K562 (cell line): ENCODE measurements at places on chromosomes 11 and 22.

GRCh38 chr11:48122246-48122645, 94.4 kb upstream of the OR4B1 start:
- H3K27me3 ChIP-seq, result no peaks in the 10 kb centered on the region
- H3K36me3 ChIP-seq, result peaks cover 4% of the 10 kb centered on the region; the same call in 1 of the 3 replicates
- peaks cover 4% of the 10 kb centered on the region; the same call in 1 of the 2 replicates for H3K4me1 ChIP-seq
- H3K4me3 ChIP-seq, result no peak overlapping the region
- H3K27ac ChIP-seq, result no peak overlapping the region

DNA sequence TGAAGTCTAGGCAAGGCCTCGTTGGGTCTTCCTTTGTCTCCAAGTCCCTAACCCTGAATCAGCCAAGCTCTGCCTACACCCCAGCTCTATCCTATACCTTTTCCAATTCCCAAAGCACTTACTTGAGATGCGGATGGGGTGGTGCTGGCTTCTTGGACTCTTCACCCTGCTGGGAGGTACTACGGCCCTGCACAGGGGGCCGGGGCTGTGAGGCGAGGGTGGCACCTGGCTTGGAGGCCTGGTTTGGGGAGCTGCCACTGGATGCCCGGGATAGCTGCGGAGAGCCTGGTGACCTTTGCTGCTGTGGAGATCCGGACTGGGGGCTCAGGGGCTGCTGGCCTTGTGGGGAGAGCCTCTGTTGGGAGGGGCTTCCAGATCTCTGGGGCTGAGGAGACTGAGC, 43.3 kb downstream of the FBXO7 start:
- H3K27ac ChIP-seq, result no peak overlapping the region
- H3K36me3 ChIP-seq, result no peaks in the 10 kb centered on the region
- no peak overlapping the region for H3K4me3 ChIP-seq
- no peaks in the 10 kb centered on the region for H3K4me1 ChIP-seq

- H3K27ac ChIP-seq, result no peak overlapping the region
- no peak for DNase-seq
- no peaks in the 10 kb centered on the region for H3K36me3 ChIP-seq
Observed at GRCh38 chr11:83132191-83132590, 24.7 kb upstream of the PCF11 start.

DNA sequence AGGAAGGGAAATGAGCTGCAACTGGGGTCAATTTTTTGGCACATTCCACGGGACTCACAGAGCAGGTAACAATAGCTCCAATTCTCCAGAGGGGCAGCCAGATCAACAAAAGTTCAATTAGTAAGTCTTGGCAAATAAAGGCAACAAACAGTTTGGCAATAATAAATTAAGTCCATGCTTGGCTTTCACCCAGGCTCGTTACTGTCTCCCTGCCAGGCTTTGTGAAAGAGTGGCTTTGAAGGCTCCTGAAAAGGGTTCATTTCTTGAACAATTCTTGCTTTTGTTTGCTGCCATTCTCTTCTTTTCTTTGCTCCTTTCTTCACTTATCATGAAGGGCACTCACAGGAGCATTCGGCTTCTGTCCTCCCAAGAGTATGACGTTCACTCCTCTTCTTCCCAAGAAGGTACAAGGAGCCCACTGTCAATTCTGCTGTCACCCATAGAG, 123.3 kb downstream of the APIP start:
- no peak for DNase-seq
- no peak overlapping the region for H3K4me3 ChIP-seq
- no peaks in the 10 kb centered on the region; the same call in 1 of the 3 replicates for H3K4me1 ChIP-seq
- no peaks in the 10 kb centered on the region for H3K36me3 ChIP-seq
- no peaks in the 10 kb centered on the region for H3K27me3 ChIP-seq

GRCh38 chr11:6616596-6617250, 2.5 kb downstream of the TPP1 start:
- H3K4me3 ChIP-seq, result no peak overlapping the region
- no peak for DNase-seq
- H3K36me3 ChIP-seq, result peaks cover 22% of the 10 kb centered on the region
- no peak overlapping the region for H3K27ac ChIP-seq
- H3K27me3 ChIP-seq, result no peaks in the 10 kb centered on the region

DNA sequence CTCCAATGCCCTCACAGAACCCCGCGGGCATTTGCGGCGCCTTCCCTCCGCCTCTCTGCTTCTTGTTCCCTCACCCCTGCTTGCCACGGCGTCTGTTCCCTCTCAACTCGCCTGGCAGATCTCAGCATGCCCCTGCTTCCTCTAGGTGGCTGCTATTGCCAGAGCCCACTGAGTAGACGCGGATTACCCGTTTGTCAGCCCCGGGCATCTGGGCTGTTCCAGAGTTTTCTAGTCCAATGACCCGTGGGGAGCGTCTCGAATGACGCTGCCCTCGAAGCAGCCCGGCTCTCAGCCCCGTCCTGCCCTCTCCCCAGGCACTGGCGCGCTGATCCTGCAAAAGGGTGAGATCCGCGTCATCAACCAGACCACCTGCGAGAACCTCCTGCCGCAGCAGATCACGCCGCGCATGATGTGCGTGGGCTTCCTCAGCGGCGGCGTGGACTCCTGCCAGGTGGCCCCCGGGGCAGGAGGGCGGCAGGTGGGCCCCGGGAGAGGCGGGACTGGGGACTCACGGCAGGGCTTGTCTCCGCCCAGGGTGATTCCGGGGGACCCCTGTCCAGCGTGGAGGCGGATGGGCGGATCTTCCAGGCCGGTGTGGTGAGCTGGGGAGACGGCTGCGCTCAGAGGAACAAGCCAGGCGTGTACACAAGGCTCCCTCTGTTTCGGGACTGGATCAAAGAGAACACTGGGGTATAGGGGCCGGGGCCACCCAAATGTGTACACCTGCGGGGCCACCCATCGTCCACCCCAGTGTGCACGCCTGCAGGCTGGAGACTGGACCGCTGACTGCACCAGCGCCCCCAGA, 49.7 kb downstream of the ST14 start:
- no peaks in the 10 kb centered on the region for H3K4me1 ChIP-seq
- DNase-seq, result no peak
- no peak overlapping the region for H3K27ac ChIP-seq
- no peaks in the 10 kb centered on the region for H3K36me3 ChIP-seq

- peaks cover 4% of the 10 kb centered on the region; the same call in 1 of the 2 replicates for H3K27me3 ChIP-seq
- no peak for DNase-seq
- H3K27ac ChIP-seq, result no peak overlapping the region
- H3K4me3 ChIP-seq, result no peak overlapping the region
- peaks cover 7% of the 10 kb centered on the region; the same call in 2 of the 3 replicates for H3K4me1 ChIP-seq
- no peaks in the 10 kb centered on the region for H3K36me3 ChIP-seq
Observed at GRCh38 chr11:110308071-110308470, 11.7 kb upstream of the RDX start.

DNA sequence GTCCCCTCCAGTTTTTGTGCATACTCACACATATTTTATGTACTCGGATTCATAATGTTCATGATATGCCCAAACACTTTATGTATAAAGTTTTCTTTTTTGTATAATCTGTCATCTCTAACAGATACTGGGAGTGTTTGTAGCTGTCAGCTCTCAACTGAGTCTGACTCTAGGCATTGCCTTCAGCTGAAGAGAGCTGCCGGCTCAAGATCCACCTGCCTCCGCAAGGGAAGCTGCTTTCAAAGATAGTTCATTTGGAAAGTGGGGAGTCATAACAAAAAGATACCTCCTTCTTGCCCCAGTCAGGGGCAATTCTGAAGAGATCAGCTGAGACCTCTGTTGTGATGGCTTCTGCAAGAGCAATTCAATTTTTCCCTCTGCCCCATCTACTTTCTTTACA, 58.9 kb downstream of the GUCY1A2 start:
- no peak overlapping the region for H3K4me3 ChIP-seq
- no peaks in the 10 kb centered on the region for H3K27me3 ChIP-seq
- no peaks in the 10 kb centered on the region for H3K4me1 ChIP-seq
- no peaks in the 10 kb centered on the region for H3K36me3 ChIP-seq
- DNase-seq, result no peak
- no peak overlapping the region for H3K27ac ChIP-seq

GRCh38 chr11:37306563-37306962, 708.5 kb upstream of the RAG2 start:
- H3K27me3 ChIP-seq, result no peaks in the 10 kb centered on the region
- H3K4me3 ChIP-seq, result no peak overlapping the region
- H3K27ac ChIP-seq, result no peak overlapping the region
- no peak for DNase-seq
- H3K4me1 ChIP-seq, result no peaks in the 10 kb centered on the region

- H3K36me3 ChIP-seq, result peaks cover 71% of the 10 kb centered on the region
- DNase-seq, result no peak
- H3K27ac ChIP-seq, result no peak overlapping the region
Observed at GRCh38 chr11:59778122-59778521, 22.9 kb downstream of the STX3 start.

DNA sequence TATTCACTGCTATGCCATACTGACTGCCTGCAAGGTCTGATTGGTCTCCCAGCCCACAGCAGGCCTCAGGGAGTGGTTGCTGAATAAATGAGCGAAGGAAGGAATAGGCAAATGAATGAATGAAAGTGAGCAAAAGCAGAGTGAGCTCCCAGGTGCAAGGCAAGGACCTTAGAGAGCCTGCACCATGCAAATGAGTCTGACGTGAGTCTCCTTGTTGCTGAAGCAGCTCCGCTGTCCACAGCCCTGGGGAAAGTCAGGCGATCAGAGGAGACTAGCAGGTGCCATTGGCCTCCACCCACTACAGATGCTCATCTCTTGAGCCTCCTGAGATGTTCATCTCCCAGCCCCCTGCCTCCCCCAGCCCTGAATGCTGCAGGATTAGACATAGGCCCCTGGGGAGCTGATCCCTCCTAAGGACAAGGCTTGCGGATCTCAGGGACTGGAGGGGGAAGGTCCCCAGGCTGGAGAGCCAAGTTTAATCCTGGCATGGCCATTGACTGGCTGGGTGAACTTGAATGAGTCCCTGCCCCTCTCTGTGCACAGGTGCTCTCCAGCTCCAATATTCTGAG, 22.1 kb downstream of the GDPD5 start:
- no peaks in the 10 kb centered on the region for H3K27me3 ChIP-seq
- DNase-seq, result no peak
- no peaks in the 10 kb centered on the region for H3K36me3 ChIP-seq
- peaks cover 16% of the 10 kb centered on the region for H3K4me1 ChIP-seq
- no peak overlapping the region for H3K27ac ChIP-seq

DNA sequence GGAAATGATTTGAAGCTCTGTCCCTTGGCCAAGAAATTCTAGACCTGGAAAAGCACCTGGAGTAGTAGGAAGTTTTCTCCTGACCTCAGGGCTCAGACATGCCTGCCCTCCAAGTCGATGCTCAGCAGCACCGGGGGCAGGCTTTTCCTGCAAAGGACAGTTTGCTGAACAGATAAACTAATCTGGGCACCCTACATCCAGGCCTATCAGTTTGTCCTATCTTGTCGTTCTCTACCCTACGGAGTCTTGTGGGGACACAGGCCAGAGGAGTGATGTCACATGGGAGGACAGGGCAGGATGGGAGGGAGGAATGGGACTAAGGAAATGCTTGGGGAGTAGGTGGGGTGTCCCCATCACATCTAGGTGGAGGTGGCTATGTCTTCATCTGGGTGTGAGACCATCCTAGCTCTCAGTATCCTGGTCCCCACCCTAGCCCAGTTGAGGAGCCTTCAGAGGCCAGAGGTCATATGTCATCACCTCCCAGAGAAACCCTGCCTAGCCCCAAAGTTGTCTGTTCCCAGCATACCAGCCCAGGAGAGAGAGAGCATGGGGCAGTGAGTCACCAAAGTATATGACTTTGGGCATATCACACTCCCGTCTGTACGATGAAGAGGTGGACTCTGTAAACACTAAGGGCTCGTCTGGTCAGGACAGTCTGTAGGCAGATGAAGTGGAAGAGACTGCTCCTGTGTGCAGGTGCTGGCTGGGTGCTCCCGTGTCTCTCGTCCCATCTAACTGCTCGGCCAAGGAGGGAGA, 18.1 kb upstream of the FCHSD2 start:
- no peak overlapping the region for H3K4me3 ChIP-seq
- H3K4me1 ChIP-seq, result peaks cover 22% of the 10 kb centered on the region
- no peak for DNase-seq
- no peaks in the 10 kb centered on the region for H3K36me3 ChIP-seq

DNA sequence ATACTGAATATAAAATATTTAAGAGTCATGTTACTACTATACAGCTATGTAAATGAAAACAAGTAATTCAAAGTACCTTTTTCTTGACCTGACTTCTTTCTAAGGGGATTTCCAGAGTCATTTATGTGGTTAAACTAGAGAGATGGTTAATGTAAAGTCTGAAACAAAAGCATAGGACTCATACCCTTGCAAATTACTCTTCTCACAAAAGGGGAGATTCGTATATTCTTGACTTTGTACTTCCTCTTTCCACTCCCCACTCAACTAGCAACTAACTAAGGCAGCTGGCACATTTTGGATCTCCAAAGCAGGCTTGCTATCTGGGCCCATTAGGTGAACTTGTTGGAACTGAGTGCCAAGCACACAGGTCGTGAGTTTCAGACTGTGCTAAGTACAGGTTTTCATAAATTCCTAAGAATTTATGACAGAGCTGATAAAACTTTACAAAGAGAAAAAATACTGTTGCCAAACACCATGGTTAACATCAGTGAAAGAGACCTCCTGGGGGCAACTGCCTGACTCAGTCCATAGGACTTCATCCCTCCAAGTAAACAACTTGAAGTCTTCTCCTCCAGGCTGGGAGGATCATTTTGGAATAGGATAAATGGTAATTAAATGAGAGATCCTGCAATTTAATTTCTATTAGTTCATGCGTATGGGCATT, 77.0 kb upstream of the DDI1 start:
- DNase-seq, result no peak
- H3K4me1 ChIP-seq, result no peaks in the 10 kb centered on the region
- no peaks in the 10 kb centered on the region for H3K27me3 ChIP-seq
- no peak overlapping the region for H3K4me3 ChIP-seq

GRCh38 chr11:65422633-65423515, at the start of gene NEAT1:
NEAT1 (plus strand) TSS chr11:65422798.
- DNase-seq, result peak; percentile 78
- H3K4me3 ChIP-seq, result peak within 1 kb of the TSS; percentile 79
- no peaks in the 10 kb centered on the region for H3K27me3 ChIP-seq
- H3K36me3 ChIP-seq, result peaks cover 47% of the 10 kb centered on the region
- peaks cover 34% of the 10 kb centered on the region for H3K4me1 ChIP-seq

- no peak for DNase-seq
- H3K27ac ChIP-seq, result no peak overlapping the region
- H3K4me1 ChIP-seq, result peaks cover 62% of the 10 kb centered on the region
- H3K27me3 ChIP-seq, result no peaks in the 10 kb centered on the region
- peaks cover 14% of the 10 kb centered on the region for H3K36me3 ChIP-seq
Observed at GRCh38 chr11:12121517-12121916, 11.1 kb downstream of the MICAL2 start.
